ENCODE measurements at places on chromosomes 12 and 14.

GRCh38 chr12:6754411-6754810, 1.5 kb upstream of the MLF2 start:
- no peak for DNase-seq

DNA sequence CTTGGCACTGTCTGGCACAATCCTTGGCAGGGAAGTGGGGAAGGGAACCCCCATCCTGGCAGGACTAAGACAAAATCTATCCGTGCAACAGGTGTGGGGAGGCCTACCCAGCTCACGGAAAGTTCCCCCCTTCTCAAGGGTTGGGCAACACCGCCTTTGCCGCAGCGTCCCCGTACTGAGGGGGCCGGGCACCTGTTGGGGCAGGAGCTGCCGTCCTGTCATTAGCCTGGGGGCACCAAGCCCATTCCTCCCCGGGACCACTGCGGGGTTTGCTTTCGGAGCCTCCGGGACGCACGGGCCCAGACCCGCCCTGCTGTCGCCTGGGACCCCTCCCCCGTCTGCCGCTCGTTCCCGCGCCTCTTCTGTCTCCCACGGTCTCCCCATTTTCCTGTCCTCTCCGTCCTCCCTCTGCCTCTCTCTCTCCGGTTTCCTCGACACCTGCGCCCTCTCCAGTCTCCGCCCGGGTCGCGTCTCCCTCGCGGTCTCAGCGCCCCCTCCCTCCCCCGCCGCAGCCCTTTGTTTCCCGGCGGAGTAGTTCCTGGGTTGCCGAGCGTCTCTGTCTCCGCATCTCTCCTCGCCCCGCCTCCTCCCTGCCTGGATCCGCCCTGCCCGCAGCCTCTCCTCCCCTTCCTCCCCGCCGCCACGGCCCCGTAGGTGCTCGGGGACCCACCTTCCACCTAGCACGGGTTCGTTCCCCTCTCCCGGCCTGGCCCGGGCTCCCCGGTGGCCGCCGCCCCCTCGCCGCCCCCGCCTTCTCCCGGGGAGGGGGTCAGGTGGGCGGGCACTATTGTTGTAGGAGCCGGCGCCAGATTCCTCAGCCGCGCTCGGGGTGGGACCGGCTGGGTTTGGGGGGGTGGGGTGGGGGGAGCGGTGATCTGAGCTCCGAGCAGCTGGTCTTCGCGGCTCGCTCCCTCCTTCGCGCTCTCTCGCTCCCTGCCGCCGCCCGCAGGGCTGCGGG, at the start of gene CACNB3:
Gene CACNB3 (plus strand): TSS at position 624 of the 958 bp plus-strand sequence. CDS start 434 bp downstream, outside the sequence.
- peak; percentile 68 for DNase-seq

- DNase-seq = no peak
These were observed 519.1 kb upstream of the FOXG1 start for GRCh38 chr14:28247491-28247890.

DNA sequence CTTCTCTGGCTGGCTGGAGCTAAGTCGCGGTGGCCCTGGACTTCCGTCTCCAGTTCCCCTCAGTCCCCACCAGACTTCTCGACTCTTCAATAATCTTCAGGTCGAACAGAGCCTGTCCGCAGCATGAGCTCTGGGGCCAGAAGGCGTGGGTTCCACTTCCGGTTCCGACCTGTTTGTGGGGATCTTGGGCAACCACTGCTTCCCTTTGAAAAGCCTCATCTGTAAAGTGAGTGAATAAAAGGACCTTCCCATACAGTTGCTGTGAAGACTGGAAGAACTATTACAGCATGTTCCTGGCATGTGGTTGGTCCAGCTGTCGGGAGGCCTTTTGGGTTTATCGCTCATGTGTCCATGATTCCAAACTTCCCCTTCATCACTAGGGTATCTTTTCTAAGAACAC, 19.4 kb downstream of the ADGRD1 start:
- DNase-seq = no peak

GRCh38 chr14:32343926-32344430, 14.9 kb downstream of the AKAP6 start:
- DNase-seq = no peak

DNA sequence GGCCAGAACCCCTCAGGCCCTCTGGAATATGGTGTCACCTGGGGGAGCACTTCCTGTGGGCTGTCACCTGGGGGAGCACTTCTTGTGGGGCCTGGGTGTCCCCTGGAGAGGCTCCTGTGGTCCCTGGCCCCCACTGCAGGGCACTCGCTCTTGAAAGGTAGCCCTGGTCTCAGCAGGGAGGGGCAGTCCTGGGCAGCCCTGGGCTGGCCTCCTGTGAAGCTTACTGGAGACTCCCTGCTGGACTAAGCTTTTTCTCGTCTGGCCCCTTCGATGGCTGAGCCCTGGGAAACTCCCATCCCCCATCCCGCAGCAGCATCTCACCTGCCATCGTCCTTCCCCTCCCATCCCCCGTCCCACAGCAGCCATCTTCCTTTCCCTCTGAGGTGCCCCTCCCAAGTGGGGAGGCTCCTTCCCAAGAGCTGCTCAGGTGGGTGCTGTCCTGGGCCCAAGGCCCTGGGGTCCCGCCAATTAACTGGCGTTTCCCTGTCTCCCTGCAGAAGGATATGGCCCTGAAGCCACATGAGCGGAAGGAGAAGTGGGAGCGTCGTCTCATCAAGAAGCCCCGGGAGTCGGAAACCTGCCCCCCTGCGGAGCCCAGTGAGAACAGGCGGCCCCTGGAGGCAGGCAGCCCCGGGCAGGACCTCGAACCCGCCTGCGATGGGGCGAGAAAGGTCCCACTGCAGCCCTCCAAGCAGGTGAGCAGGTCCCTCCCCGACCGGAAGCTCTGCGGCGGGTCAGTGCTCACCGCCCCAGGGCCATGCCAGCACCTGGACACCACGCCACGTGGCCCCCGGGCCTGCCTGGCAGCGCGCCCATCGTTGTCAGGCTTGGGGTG, 17.9 kb downstream of the FBRSL1 start:
- no peak for DNase-seq

DNA sequence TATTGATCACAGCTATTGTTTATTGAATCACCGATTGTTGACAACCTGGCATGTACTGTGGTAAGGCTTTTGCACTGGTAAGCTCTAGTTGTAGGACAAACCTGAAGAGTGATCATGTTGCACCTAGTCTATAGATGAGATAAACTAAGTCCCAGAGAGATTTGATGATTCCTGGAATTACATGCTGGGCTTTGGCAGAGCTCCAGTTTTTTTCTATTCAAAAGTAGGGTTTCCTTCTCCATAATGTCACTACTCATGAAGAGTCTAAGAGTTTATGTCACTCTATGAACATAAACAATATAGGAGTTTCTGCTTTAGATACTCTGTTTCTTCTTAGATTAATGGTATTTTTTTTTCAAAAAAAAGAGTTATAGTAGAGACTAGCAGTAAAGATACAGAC, 72.0 kb downstream of the BMP4 start:
- no peak for DNase-seq

DNA sequence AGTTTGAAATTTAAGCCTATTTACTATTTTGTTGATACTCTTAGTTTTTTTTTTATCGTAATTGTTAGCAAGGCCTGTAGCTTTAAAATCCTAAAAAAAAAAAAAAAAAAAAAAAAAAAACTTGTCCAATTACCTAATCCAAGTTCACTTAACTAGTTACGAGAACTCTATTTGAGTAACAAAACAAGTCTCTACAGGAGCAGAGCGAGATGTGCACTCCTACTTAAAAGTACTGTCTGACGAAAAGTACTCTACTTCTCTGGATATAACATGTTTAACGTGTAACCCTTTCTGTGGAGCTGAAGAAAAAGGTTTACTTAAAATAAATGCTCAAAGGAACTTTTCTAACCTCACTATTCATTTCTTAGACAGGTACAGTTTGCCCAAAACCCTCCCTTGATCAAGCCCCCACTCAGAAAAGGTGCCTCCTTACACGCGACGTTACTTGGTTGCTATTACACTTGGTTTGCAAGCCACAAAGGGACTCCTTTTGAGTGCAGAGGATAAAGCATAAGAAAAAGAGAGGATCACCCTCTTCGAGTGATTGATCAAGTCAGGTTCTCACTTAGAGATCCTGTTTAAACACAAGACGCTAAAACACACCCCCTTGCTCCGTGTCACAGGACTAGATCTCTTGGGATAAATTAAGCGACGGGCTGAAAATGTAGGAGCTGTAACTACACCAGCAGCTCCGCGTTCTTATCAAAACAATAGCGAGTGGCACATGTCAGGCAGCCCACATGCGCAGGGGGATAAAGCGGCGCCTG, 2.2 kb downstream of the BAZ1A start:
- no peak for DNase-seq

- no peak for DNase-seq
These were observed 2.7 kb upstream of the BEST3 start for GRCh38 chr12:69701826-69702225.

DNA sequence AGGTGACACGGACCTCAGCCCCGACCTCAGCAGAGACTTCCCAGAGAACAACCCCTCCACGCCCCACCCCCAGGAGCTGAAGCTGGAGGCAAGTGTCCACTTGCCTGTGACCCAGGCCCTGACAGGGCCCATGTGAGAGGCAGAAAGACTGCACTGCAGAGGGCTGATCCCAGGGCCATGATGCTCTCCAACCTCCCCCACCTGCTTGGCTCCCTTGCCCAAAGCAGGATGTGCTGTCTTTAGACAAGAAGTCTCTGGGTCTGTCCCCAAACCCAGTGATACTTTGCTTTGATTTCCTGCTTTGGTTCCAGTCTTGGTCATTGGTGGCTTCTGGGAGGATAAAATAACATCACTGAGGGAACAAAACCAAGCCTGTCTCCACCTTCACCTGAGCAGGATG, 59.4 kb downstream of the BCL11B start:
- no peak for DNase-seq

- DNase-seq = no peak
These were observed 193.0 kb upstream of the PWP1 start for GRCh38 chr12:107492393-107493134.

DNA sequence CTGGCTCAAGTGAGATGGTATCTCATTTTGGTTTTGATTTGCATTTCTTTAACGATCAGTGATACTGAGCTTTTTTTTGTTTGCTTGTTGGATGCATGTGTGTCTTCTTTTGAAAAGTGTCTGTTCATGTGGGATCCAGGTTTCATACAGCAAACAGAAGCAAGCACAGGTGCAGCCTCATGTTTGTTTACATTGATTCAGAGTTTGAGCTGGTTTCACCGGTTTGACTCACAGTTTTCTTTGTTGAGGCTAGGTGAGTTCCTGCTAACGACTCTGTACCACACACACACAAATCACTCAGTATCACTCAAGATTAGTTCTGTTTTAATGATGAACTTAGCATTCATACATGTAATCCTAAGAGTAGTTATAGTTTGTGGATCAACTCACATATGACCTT, 3.7 kb downstream of the OR10G2 start:
- no peak for DNase-seq

DNA sequence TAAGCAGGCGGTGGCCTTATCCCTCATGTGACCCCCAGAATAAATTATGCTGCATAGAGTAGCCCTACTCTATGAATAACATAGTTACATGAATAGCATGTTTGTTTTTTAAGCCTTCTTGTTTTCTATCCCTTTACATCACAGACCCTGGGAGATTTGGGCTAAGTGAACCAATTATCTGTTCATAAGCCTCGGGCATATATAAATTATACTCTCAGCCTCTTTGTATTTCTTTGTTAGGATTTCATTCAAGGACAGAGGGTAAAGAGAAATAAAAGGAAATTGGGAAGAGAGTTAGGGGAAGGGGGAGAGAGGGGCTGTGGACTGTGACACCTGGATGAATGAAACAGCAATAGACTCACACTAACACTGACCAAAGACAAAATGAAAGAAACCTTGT, 35.3 kb upstream of the RTRAF start:
- DNase-seq = no peak

DNA sequence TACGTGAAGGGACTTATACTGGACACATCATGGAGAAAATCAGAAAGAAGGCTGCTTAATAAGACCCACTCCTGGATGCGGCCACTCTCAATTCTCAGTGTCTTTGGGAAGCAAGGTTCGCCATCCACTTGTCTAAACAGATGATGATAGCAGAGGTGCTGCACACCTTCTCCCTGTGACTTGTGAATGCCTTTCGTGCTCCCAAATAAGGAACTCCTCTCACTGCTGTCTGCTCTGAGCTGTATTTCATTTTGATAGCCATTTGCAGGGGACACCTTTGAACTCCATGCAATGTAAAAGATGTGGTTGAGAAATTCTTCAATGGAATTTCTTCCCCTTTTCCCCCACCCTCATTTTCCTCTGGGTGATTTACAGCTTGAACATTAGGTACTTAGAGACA, 11.6 kb downstream of the RMST start:
- no peak for DNase-seq

- DNase-seq = peak; percentile 75
These were observed 1.5 kb upstream of the DIABLO start for GRCh38 chr12:122227341-122227740.

DNA sequence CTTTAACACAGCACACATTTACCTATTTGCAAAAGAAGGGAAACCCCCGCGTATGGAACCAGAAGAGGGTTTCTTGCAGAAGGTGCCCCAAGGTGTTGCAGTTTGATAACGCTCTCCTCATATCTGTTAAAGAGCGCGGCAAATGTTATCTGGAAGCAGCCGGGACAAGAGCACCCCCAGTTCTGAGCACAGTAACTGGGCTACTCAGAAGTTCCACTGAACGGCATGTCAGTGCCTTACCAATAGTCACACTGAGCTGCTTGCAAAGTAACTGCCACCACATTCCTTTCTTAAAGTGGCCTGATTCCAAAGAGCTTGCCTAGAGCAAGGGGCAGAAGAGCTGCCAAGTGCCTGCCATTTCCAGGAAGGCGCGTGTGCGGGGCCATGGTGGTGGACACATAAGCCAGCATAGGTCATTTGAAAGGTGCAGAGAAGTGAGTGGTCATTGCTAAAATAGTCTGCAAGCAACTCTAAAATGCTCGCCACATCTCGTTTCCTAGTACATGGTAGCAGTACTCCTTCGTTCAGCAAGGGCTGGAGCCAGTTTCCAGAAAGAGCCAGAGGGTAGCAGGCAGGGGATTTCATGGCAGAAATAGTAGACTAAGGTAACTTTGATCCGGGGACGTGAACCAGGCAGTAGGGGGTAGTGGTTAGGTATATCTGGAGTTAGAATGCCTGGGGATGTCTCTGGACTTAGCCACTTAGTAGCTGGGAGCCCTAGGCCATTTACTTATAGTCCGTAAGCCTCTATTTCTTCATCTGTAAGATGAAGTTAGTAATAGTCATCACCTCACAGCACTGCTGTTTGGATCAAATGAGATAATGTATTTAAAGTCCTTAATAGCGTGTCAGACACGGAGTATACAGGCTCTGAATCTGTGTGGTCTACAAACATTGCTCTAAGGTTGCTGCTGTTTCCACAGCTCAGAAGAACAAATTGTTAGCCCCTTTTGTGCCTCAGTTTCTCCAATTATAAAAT, 37.6 kb downstream of the SPTB start:
- no peak for DNase-seq

DNA sequence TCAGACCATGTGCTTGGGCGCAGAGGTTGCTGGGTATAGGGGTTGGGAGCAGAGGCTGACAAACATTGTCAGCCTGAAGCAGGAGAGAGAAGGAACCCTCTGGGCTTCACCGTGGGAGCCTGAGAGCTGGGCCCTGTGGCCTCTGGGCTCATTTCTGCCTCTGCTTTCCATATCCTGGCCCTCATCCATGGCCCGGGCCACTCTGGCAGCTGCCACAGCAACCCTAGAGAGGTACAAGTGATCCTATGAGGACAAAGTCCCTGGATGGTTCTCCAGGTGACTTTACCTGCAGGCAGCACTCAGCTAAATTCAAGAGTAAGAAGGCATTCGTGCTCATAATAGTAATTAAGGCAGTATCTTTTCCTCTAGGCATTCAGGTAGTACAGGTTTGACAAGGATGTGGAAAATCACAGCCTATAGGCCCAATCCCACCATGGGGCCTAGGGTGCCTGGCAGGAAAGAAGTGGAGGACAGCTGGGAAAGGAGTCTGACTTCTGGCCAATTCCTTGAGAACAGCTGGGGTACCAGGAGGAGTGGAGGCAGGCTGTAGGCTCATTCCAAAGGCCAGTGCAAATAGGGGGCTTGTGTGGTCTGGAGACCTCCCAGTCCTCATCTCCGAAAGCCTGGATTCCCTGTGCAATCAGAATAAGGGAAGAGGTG, 3.6 kb upstream of the TTC7B start:
- no peak for DNase-seq

All from CD4-positive, alpha-beta T cell treated with Interleukin-15 for 4 hours (primary cell).